SW 1271 (cell line): ENCODE measurements at places on chromosomes 5 and 9.

GRCh38 chr5:130251931-130252330, 347.7 kb downstream of the CHSY3 start:
- no peak for DNase-seq

- DNase-seq: no peak
Measured at GRCh38 chr5:56588636-56589480, 226.5 kb upstream of the MAP3K1 start.

DNA sequence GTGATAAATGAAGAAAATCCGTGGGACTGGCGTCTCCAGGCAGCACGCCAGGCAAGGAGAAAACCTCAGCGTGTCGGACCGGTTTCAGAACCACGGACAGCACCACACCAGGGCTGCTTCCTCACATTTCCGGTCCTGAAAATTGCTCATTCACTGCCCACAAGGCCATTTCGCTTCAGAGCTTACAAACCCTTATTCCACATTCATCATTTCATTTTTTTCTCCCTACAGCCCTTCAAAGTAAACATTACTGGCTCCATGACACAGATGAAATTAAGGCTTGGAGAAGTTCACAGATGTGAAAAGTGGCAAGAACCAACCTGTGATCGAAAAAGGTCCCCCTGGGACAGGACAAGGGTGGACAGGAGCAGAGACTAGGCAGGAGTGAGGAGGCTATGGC, 1.5 kb upstream of the GPRIN1 start:
- DNase-seq: no peak

- no peak for DNase-seq
Measured at GRCh38 chr5:73967347-73967746, 341.4 kb downstream of the ARHGEF28 start.

DNA sequence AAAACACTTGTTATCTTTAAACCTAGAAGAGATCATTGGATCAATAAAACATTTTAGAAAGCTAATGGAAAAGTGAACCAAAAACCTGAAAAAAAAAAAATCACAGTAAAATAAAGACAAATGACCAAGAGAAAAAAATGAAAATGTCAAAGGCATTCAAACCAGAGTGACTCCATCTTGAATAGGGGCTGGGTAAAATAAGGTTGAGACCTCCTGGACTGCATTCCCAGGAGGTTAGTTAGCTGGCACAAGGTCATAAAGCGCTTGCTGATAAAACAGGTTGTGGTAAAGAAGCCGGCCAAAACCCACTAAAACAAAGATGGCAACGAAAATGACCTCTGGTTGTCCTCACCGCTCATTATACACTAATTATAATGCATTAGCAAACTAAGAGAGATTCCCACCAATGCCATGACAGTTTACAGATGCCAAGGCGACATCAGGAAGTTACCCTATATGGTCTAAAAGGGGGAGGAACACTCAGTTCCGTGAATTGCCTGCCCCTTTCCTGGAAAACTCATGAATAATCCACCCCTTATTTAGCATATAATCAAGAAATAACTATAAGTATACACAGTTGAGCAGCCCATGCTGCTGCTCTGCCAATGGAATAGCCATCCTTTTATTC, 116.7 kb upstream of the NEK6 start:
- no peak for DNase-seq

DNA sequence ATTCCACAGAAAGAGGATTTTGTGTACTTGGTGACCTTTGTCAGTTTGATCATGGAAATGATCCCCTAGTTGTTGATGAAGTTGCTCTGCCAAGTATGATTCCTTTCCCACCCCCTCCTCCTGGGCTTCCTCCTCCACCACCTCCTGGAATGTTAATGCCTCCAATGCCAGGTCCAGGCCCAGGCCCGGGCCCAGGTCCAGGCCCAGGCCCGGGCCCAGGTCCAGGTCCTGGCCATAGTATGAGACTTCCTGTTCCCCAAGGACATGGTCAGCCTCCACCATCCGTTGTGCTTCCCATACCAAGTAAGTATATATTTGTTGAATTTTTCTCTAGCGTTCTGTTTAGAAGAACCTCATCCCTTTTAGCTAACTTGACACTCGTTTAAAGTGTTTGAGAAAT, 30.0 kb downstream of the RBM27 start:
- DNase-seq: no peak

- DNase-seq: no peak
Measured at GRCh38 chr5:41935544-41935943, 10.5 kb downstream of the FBXO4 start.

DNA sequence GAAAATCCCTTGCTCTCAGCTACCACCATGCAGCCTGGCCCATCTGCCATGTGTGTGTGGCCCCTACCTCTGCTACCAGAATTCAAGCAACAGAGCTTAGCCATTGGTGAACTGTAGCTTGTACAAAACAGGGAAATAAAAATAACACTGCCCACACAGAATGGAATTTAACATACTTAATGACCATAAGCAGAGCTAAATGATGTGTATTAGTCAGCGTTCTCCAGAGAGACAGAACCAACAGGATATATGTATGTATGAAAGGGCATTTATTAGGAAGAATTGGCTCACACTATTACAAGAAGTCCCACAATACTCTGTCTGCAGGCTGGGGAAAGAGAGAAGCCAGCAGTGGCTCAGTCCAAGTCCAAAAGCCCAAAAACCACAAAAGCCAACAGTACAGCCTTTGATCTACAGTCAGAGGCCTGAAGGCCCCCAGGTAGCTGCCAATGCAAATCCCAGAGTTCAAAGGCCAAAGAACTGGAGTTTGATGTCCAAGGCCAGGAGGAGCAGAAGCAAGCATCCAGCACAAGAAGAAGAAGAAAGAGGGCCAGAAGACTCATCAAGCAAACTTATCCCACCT, 318.8 kb downstream of the DNAH5 start:
- DNase-seq: no peak

DNA sequence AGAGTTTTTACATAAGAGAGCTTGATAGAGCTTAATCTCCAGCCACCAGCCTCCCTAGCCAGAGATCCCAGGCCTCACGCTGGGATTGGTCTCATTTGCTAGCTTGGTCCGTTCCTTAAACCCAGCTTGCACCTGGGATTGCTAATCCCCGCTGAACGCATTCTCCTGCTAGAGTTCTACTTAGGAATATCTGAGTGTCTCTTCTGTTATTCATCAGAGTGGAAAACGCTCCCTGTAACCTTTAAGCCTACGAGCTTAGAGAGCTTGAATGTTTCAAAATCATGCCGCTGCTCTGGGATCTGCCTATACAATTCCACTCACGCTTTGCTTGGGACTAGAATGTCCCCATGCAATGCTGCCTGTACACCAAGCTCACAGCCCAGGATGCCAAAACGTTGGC, 201.8 kb downstream of the NSG2 start:
- DNase-seq: no peak

DNA sequence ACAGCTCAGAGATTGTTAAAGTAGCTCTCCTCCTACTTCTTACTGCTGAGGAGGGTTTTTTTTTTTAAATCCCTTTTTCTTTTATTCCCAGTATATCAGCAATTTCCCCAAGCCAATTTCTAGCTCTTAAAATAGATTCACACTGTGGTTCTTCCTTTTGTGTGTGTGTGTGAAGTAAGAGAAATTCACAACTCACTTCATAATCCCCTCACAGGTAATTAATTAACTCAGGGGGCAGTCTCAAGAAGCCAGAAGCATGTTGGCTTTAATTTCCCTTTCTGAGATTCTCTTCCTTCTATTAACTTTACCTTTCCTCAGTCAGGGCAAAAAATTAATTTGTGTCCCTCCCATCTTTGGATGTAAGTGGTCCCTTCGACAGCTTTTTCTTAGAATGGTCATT, 71.0 kb upstream of the HMHB1 start:
- DNase-seq: no peak

- DNase-seq: no peak
Measured at GRCh38 chr5:150298701-150299451, 3.8 kb downstream of the ARSI start.

DNA sequence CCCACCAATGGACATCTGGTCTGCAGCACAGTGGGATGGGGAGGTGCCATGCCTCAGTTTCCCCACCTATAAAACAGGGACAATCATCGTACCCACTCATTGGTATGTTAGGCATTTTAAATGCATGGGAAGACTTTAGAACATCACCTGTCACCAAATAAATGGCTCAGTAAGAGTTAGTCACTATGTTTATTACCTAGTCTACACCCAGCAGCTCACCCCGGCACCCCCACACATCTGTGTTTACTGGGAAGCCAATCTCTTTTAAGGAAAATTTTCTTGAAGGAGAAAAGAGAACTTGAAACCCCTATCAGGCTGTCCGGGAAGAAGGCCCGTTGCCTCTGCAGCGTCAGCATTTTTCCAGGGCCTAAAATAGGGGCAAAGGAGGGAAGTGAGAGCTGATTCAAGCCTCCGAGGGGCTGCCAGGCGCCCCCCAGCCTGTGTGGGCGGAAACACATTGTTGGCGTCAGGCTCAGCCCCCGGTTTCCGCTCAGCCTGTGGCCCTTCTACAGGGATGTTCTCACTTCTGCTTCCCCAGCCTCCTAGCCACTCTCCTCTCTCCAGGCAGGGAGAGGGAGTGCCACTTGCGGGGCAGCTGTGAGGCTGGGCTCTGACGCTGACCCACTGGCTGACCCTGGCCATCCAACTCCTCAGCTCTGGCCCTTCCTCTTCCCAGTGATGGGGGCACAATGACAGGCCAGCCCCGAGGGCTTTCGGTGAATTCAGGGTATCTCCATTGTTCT, 4.6 kb downstream of the CSF1R start:
- DNase-seq: no peak

- DNase-seq: no peak
Measured at GRCh38 chr9:122791872-122792669, 3.3 kb downstream of the OR5C1 start.

DNA sequence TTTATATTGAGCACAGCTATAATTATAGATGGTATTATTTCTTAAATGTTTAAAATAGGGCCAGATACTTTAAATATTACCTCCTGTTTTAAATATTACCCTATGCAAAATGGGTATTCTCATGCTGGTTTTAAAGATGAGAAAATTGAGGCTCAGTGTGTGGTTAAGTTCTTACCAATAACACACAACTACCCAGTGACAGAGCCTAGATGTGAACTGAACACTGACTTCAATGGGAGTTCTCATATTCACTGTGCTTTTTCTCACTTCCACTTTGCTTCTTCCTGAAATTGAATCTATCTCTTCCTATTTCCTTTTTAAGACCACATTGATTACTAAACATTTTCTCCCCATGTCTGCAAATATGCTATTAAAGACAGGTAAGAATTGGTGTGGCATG, 135.8 kb upstream of the TUSC1 start:
- no peak for DNase-seq

DNA sequence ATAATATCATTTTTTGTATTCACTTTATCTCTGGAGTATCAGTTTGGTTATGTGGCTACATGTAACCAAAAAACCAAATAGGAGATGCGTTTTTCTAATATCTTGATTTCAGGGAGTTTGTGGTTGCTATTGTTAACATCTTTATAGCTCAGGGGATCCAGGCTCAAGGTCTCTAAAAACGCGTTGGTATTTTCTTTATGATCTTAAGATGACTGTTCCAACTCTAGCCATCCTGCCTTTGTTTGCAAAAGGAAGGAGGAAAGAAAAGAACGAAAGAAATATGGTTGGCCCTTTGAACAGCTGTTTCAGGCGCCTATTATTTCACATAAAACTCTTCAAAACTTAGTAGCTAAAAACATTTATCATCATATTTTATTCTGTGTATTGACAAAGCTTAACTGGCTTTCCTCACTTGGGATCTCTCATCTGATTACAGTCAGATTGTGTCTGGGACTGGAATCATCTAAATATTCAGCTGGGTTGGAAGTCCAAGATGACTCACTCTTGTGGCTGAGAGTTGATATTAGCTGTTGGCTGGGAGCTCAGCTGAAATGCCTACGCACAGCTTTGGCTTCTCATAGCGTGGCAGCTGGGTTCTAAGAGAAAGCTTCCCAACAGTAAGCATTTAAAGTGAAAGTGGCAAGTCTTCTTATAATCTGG, 60.1 kb downstream of the FAM174A start:
- DNase-seq: no peak

- no peak for DNase-seq
Measured at GRCh38 chr9:14530366-14530765, 162.9 kb downstream of the ZDHHC21 start.

DNA sequence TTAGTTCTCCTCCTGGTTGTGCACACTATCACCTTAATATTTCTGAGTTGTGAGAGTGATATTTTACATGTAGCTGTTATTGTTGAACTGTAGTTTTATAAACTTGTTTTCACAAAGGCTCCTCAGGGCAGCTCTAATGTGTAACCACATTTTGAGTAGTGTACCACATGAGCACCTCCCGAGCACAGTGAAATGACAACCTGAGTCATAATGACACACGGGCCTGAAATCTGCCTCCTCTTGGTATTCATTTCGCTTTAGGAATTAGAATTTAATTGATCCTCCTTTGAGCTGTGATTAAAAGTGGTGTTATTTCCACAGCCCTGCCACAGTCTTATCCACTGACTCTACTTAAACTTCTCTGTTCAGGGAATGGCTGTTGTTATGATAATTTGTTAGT, 7.9 kb downstream of the MTRR start:
- DNase-seq: no peak

GRCh38 chr5:144315994-144316634, 145.4 kb downstream of the KCTD16 start:
- no peak for DNase-seq

DNA sequence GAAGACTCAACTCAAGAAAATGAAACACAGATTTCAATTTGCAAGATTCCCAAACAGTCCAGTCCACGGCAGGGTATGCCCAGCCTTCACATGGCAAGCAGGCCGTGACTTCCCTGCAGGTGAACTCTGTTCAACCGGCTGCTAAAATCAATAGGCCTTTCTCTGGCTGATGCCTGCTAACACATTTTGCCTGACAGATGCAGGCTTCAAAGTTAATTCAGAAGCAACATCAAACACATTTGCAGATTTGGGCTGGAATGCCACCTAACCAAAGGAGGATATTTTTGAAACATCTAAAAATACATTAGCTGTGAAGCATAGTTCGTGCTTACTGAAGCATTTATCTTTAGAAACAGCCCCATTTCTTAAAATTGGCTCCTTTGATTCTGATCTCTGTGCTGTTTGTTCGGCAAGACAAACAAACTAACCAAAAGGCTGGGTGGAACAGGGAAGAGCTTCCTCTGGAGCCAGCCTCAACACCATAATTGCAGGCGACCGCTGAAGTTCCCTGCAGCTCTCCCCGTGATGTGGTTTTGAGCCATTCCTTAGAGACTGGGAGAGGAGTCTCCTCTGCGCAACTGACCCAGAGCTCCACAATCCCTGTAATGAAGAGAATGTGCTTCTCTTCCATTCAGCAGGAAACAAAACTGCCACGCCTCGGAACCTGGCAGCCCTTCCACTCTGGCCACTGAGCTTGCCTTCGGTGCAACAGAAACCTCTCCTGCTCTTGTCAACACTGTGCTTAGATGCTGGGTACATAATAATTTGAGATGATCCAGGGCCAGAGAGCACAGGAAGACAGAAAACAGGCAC, 126.5 kb downstream of the MYO10 start:
- DNase-seq: no peak

GRCh38 chr5:108118813-108119514, 262.9 kb downstream of the FBXL17 start:
- DNase-seq: no peak

GRCh38 chr9:138037140-138037539, 159.6 kb downstream of the CACNA1B start:
- no peak for DNase-seq

- no peak for DNase-seq
Measured at GRCh38 chr5:14767053-14767452, 102.5 kb downstream of the OTULIN start.

GRCh38 chr9:96133321-96134021, 168.5 kb downstream of the HSD17B3 start:
- no peak for DNase-seq
